ENCODE measurements at places on chromosomes 3 and 15.

DNA sequence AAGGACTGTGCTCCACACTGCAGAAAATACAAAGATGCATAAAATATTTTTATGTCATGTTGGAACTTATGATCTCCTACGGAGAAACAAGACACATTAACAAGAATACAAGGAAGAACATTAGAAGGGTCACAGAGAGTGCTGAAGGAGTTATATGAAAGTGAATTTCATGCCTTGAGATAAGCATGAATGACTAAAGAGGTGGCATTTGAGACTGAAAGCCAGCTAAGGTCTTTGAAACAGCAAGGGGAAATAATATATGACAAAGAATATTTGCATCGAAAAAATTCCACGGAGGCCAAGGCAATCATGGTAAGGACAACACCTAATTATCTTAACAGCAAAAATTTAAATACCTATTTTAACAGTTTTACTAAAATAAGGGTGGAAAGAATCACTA lies 12.5 kb downstream of the GSK3B start:
- DNase-seq, result no peak

DNA sequence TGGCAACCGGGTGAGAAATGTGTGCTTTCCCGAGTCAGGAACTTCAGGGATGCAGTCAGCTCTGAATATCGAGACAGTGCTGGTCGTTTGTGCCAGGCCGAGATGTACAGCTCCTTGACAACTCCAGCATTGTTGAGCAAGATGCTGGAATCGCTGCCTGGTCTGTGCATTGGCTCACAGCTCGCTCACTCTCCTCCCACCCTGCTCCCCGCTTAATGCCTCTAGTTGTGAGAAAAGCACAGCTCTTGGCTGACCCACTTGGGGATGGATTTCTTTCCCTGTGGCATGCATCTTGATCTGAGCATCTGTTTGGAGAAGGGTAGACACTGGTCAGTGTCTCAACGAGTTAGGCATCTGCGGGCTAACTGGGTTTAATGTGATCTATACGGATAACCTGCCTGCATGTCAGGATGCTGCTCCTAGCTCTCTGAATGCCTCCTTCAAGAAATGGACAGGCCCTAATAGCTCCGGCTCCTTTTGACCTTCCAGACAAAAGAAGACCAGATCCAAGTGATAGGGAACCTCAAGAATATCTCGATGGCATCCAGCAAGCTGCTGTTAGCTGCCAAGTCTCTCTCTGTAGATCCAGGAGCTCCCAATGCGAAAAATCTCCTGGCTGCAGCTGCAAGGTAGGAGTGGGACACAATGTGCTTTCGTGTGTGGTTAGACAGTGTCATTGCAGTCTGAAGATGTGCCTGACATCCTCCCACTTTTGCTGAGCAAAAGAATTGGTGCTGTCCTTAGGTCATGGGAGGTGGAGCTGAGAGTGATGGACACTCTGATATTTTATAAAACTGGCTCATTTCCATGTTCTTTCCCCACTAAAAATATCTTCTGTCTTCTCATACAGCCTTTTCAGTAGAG lies 302.2 kb upstream of the TPM1 start:
- DNase-seq, result no peak

GRCh38 chr15:90838544-90838943 lies 29.8 kb upstream of the FURIN start:
- DNase-seq, result no peak

DNA sequence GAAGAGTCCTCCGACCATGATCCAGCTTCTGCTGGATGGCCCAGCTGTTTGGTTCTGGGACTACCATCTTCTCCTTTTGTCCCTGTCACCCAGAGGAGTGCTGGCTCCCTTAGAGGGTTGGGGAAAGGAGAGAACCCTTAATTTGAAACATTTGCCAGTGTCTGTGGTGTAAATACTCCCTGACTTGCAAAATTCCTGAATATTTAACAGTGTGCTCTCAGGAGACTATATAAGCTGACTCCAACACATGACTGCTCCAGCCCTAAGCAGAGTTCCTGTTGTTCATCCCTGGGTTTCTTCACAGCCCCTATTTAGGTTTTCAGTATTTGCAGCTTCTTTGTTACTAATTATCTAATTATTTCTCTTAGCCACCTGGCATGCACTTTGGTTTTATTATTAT lies 133.1 kb downstream of the CPNE4 start:
- no peak for DNase-seq

DNA sequence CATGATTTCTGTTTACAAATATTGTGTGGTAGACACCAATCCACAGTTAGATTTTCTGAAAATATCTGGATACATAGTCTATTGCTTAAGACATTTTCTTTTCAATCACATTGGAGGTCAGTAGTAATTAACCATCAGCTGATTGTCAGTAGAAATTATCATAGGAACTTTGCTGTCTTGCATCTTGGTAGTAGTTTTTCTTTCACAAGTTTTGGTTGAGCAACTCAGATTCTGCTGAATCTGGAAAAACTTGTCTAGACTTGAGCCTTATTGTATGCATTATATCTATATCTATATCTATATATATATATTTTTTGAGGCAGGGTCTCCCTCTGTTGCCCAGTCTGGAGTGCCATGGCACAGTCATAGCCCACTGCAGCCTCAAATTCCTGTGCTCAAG lies 4.0 kb downstream of the RAB11A start:
- no peak for DNase-seq

- no peak for DNase-seq
These were observed 23.8 kb upstream of the TCF12 start for GRCh38 chr15:56894601-56895000.

GRCh38 chr3:193403307-193403706 lies 24.8 kb upstream of the ATP13A5 start:
- no peak for DNase-seq

All from HuH-7.5 (cell line).